ENCODE measurements at places on chromosomes 13 and 19.

DNA sequence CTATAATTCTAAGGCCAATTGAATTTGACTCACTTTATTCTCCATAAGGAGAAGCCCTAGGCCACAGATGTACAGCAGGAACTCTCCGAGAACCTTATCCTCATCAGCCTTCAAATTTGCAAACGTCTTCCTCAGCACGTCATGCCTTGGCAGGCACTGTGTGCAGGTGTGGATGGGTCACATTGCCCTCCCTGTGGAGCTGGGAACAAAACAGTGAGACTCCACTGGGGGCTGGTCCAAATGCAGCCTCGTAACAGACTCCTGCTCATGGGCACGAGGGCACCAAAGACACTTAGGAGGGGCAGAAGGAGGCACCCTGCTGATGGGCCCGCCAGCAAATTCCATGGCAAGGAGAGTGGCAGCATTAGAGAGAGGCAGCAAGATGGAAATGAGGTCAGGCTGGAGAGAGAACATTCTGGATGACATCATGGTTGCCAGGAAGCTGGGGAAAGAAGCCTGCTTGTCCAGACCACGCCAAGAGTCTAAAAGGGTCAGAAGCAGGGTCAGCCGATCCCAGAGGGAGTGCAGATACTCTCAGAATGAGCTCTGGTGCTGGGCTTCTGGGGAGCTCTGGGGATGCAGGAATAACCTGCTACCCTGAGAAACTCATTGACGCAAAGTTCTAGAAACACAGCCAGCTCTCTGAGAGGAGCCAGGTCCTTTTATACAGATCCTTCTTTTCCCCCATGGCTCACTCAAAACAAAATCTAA lies 242.2 kb downstream of the B3GLCT start:
- no peak for DNase-seq

DNA sequence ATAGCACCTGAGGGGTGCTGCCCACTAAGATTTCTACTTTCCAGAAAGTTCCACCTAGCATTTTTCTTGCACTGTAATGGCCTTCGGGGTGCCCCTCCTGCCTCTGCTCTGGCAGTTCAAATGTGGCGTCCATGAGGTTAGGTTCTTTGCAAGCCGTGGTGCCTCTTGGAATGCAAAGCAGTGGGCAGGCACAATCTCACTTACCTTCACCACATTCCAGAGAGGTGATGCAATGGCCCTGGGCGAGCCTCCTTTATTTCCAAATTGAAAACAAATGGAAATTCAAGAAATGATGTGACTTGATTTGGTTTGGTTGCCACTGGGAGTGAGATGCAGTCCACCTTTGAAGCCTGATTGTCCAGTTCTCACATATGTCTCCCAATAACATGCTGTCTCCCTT lies 46.9 kb downstream of the FGF9 start:
- DNase-seq: no peak

DNA sequence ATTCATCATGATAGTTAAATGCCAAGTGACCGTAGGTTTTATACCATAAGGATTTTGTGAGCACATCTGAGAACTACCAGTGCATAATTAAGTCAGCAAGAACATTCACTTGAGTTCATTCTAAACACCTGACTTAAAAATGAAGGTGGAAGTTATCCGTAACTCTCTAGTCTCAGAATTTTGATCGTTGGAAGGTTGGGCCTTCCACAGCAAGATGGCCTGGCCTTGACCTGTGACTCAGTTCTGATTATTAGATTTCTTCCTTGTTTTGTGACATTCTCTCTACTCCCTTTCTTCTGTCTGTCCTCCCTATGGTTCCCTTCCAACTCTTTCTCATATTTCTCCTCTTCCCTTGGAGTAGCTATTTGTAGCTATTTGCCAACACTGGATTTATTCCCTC lies 20.0 kb upstream of the WDFY2 start:
- no peak for DNase-seq

DNA sequence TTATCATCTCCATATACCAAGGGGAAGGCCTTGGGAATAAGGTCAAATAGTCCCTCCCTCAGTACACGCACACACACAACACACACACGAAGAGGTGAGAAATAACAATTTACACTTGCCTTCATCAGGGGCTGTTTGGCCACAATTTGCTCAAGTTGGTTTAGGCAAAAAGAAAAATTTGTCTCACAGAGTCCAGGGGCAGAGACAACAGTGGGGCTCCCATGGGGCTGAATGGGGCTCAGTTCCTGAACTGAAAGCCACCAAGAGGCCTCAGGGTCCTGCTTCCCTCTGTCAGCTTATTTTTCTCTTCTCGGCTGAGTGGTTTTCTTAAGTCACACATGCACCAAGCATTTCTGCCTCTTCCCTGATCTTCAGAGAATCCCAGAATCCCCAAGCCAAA lies 35.5 kb downstream of the PCDH8 start:
- no peak for DNase-seq

GRCh38 chr19:55441692-55442321 lies 1.3 kb downstream of the SHISA7 start:
- no peak for DNase-seq

- no peak for DNase-seq
Measured at GRCh38 chr13:104297075-104297474, 1230.9 kb upstream of the SLC10A2 start.

GRCh38 chr13:104737713-104738112 lies 1671.5 kb upstream of the SLC10A2 start:
- DNase-seq: no peak

- DNase-seq: no peak
Measured at GRCh38 chr13:39023316-39023715, 14.6 kb downstream of the PROSER1 start.

DNA sequence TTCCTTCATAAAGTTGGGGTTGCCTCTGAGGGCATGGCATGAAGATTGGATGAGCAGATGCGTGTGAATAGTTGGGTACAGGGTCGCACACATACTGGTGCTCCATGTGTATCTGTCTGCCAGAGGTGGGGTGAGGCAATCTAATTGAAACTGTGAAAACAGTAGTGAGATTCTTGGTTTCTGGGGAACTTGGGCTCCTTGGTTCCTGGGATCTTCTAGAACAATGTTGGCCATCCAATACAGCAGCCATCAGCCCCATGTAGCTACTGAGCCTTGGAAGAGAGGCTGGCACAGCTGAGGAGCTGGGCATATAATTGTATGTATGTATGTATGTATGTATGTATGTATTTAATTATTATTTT lies 616 bp downstream of the FCHO1 start:
- no peak for DNase-seq

DNA sequence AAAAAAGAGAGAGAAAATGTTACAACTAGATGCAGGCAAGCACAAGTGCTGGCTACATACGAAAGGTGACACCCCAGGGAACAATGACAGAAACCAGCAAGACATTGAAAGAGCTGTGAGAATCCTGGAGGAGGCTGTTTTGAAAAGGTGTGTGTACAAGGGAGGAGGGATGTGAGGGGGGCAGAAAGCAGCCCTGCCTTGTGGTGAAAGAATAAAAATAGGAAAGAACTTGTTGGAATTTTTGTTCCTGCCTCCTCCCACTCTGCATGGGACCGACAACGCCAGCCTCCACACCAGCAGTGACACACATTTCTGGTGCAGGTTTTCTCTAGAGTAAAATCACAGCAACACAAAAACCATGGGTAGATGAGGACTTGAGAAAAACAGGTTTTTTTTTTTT lies 1258.6 kb downstream of the PCDH9 start:
- DNase-seq: no peak

DNA sequence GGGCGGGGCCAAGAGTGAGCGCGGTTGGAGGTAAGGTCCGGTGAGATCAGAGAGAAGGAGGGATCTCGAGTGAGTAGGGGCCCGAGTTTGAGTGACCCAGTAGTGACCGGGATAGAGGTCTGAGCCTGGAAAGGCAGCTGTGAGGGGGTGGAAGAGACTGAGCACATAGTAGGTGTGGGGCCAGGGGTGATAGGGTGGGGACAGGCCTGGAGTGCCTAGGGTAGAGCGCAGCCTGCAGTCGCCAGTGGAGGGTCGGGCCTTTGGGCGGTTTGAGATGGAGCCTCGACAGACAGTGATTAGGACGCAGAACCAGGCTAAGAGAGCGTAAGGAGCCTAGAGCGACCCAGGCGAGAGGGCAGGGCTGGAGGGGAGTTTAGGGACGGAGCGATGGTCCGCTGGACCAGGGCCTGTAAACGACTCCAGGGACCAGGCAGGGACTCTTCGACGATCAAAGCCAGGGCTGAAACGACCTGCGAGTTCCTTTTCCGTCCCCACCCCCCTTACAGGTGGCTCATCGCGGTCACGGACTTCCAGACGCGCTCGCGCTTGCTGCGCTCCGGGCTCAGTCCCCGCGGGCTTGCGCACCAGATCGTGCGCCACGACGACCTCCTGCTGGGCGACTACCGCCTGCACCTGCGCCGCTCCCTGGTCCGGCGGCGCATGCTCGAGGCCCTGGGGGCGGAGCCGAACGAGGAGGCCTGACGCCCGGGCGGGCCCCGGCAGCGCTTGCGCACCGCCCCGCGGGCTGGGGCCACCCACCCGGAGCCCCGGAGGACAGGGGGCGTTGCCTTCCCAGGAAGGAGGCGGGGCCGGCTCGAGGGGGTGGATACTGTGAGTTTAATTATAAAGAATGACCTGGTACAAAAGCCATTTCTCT lies 9.4 kb downstream of the C19orf81 start:
- DNase-seq: peak; percentile 91

GRCh38 chr19:281156-281853 lies 9.9 kb downstream of the PLPP2 start:
- DNase-seq: no peak

- no peak for DNase-seq
Measured at GRCh38 chr13:35964863-35965180, 166.4 kb downstream of the DCLK1 start.

GRCh38 chr13:26424181-26424580 lies 133.3 kb upstream of the WASF3 start:
- no peak for DNase-seq

- peak; percentile 32 for DNase-seq
Measured at GRCh38 chr19:52190487-52191293, 838 bp downstream of the PPP2R1A start.

GRCh38 chr13:50617134-50617721 lies 226.3 kb downstream of the DLEU7 start:
- DNase-seq: peak; percentile 27

DNA sequence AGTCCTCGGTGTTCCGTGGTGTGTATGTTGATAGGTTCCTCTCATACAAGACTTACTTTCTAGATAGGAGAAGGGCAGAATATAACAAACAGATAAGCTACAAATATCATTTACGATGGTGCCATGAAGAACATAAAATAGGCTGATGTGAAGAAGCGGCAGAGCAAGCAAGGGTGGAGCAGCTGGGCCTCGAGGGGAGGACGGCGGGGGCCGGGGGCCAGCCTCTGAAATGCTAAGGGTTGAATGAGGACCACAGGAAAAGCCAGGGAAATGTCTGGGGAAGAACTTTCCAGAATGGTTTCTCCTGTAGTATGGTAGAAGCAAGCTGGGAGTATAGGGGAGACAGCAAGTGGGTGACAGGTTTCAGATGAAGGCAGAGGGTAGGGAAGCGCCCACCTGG lies 529.5 kb downstream of the LIG4 start:
- no peak for DNase-seq

GRCh38 chr13:24863748-24864540 lies 100.0 kb downstream of the RNF17 start:
- DNase-seq: no peak

GRCh38 chr19:43148233-43148632 lies 38.1 kb downstream of the PSG5 start:
- no peak for DNase-seq

GRCh38 chr13:101258071-101258470 lies 158.2 kb downstream of the NALCN start:
- peak; percentile 65 for DNase-seq

GRCh38 chr19:8338835-8339234 lies 4.2 kb downstream of the KANK3 start:
- no peak for DNase-seq

DNA sequence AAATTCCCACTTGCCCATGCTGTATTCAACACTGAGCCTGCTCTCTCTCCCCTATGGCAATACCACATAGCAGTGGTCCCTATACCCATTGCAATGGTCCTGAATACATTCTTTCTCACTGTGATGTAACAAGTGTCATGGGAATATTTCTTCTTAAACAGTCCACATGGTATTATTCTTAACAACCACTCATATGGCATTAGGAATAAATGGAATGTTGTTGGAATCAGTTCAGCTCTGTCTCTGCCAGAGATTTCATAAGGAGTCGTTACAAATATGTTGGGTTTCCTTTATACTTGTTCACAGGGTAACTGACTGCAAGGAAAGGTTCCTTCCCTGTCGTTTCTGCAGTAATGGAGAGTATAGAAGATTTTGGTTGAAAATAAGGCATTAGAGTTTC lies 128.3 kb upstream of the SPATA13 start:
- no peak for DNase-seq

DNA sequence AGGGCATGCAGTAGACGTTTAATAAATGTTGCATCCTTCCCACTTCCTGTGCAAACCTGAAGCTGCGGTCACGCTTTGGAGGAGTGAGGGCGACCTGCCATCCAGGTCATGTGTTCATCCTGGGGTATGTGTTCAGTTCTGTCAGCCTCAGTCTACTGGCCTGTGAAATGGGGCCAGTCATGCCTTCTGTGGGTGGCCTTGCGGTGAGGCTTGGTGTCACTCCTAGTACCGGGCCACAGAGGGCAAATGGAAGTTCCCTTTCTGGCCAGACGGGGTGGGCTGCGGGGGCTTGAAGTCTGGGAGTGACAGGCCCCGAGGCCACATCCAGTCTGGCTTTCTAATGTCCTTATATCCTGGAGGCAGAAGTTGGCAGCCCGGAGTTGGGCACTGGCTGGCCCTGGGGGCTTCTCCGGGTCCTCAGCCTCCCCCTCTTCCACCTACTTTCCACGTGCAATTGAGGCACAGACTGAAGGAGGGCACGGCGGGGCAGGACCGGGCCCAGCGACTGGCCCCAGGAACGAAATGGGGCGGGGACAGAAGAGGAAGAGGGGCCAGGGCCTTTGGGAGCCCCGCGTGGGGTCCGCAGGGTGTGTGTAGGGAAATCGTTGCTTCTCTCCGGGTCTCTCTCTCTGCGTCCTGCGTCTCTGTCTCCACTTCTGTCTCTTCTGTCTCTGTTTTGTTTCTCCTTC lies 11.1 kb downstream of the PDE4A start:
- DNase-seq: peak; percentile 16

- no peak for DNase-seq
Measured at GRCh38 chr13:42035905-42036521, 12.4 kb upstream of the DGKH start.

- DNase-seq: peak; percentile 61
Measured at GRCh38 chr13:110944121-110944967, 29.5 kb upstream of the ANKRD10 start.

DNA sequence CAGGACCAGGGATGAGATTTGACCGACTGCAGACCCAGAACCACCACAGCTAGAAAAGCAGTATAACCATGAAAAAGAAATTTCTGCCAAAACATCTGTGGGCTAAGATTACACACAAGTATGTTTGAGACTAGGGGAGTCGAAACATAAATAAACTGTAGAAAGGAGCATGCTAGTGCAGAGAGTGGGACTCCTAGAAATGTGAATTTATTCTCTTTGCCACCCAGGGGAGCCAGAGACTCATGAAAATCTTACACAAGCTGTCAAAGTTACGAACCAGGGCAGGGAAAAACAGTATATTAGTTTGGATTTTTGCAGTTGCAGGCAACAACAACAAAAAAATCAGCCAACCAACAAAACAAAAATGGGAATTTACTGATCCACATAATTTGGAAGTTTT lies 12.3 kb upstream of the HSPH1 start:
- DNase-seq: peak; percentile 44

GRCh38 chr13:74929436-74929835 lies 552.5 kb downstream of the TBC1D4 start:
- no peak for DNase-seq
